Activated CD8-positive, alpha-beta T cell treated with anti-CD3 and anti-CD28 coated beads, Interleukin-2, amount 10 ng/mL, durations not matched to agents 7 days and 5 days (primary cell): ENCODE measurements at places on chromosomes 1 and 21.

DNA sequence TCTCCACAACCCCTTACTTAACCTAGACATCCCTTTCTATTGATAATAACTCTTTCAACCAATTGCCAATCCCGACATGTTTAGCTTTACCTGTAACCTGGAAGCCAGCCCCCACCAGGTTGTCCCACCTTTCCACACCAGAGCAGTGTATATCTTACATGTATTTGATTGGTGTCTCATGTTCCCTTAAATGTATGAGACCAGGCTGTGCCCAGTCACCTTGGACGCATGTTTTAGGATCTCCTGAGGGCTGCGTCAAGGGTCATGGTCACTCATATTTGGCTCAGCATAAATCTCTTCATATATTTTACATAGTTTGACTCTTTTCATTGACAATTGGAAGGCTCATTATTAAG lies 5.3 kb upstream of the SLC19A1 start:
- DNase-seq, result no peak

GRCh38 chr1:66292305-66292704 lies 241.6 kb upstream of the SGIP1 start:
- no peak for DNase-seq

GRCh38 chr1:39886757-39887231 lies 3.5 kb upstream of the TRIT1 start:
- DNase-seq, result no peak

DNA sequence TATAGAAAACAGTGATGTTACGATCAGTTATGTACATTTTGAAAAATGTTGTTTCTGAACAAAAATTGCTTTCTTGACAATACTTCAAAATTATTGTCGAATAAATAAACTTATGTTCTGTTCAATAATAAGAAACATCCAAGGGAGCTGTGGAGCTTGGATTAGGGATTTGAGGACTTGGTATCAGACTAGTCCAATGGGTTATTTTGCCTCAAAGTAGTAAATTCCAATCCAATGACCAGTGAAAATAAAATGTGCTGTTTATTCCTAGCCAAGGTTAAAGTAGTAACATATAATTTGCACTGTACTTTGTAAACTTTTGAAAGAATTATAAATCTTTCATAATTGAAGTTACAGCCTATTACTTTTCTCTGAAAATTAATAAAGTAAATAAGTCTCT lies 79.1 kb upstream of the IVNS1ABP start:
- DNase-seq, result no peak

- DNase-seq, result no peak
Measured at GRCh38 chr1:234579967-234580366, 30.0 kb downstream of the IRF2BP2 start.

DNA sequence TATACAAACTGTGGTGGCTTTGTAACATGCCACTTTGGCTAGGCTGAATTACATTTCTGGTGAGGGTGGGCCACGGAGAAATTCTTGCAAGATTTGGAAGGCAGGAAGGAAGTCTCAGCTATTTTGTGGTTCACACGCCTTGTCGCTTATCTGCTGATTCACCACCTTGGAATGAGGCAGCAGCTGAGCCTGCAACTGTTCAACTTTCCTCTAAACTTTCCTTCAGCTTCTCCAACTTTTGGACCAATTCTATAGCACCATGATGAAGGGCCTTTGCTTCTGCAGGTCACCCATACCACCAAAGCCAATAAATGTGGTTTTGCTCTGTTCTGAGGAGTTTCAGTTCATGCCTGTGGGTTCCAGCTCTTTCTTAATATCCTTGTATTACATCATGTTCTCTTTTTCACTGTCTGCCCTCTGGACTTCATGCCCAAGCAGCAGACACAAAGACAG lies 337.6 kb upstream of the SNX7 start:
- peak; percentile 26 for DNase-seq

- no peak for DNase-seq
Measured at GRCh38 chr1:3332043-3332442, 122.4 kb upstream of the ARHGEF16 start.

GRCh38 chr1:238279694-238280380 lies 389.1 kb upstream of the ZP4 start:
- no peak for DNase-seq

DNA sequence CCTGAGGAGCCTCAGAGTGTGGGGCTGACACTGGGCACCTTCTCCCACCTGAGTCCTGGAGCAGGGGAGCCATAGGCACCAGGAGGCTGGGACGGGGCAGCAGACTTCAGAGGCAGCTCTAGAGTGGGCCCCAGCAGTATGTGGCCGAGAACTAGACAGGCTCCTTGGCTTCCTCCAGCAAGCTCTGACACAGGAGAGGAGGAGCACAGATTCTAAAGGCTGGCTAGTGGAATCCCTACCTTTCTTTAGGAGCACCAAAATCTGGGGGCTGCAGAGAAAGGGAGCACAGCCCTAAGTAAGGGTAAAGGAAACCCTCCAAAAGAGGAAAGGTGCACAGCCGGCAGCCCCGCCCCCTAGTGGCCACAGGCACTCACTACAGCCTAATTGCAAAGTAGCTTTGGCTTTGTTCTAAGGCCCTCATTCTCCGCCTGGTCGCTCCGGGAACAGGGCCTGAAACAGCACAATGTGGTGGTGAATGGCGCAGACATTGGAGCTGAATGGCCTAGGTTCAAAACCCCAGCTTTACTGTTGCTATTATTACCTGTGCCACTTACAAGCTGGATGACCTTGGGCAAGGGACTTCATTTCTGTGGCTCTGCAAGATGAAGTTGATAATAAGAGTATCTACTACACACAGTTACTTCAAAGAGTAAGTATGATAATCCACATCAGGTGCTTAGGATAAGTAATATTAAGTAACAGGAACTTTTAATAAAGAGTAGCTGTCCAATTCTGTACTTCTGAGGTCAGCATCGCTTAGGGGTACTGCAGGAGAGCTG lies 8.8 kb upstream of the GUCA2A start:
- peak; percentile 71 for DNase-seq

GRCh38 chr1:150807249-150808023 lies 624 bp downstream of the CTSK start:
- DNase-seq, result no peak

DNA sequence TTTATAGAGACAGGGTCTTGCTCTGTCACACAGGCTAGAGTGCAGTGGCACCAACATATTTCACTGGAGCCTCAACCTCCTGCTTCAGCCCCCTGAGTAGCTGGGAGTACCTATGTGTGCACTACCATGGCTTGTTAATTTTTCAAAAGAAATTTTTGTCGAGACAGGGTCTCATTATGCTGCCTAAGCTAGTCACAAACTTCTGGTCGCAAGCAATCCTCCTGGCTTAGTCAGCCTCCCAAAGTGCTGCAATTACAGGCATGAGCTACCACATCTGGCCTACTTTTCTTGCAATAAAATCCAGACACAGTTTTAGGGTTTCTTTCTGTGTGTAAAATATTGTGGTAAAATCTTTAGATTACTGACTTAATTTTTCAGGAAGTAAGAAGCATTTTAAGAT lies 27.9 kb upstream of the NTPCR start:
- DNase-seq, result no peak

DNA sequence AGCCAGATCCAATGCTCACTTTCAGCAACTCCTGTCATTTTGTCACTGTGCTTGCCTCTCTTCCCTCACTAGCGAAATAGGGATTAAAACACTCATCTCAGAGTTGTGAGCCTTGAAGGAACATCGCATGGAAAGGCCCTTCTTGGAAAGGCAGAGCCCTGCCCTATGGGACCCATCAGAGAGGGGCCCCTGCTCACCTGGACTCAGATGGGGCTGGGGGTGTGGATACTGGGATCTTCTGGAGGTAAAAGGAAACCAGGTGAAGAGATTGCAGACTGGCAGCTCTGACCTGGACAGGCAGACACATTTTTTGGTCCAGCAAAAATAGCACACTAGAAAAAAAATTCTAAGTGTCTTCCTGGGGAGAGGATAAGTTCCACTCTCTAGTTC lies 54.2 kb upstream of the EPS8L3 start:
- DNase-seq, result no peak

GRCh38 chr1:202235856-202236837 lies 42.5 kb downstream of the LGR6 start:
- peak; percentile 74 for DNase-seq
